Sigmoid colon (tissue), 7 donors: ENCODE measurements at places on chromosomes 2 and 18.

DNA sequence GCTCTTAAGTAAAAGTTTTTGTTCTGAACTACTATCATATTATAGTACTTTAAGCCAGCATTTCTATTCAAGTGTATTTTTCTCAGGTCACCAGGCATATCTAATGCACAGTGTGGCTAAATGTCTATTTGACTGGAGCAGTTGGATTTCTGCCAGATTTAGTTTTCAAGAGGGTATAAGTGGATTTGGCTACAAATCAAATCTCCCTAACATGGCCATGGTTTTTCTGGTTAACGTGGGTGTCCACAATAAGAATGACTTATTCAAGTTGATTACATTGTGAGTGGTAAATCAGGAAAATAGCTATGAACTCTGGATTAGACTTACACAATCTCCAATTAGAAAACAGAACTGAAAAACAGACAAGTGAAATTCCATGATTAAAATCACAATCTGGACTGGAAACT is 5.7 kb upstream of the CHN1 start:
- DNase-seq = no peak

DNA sequence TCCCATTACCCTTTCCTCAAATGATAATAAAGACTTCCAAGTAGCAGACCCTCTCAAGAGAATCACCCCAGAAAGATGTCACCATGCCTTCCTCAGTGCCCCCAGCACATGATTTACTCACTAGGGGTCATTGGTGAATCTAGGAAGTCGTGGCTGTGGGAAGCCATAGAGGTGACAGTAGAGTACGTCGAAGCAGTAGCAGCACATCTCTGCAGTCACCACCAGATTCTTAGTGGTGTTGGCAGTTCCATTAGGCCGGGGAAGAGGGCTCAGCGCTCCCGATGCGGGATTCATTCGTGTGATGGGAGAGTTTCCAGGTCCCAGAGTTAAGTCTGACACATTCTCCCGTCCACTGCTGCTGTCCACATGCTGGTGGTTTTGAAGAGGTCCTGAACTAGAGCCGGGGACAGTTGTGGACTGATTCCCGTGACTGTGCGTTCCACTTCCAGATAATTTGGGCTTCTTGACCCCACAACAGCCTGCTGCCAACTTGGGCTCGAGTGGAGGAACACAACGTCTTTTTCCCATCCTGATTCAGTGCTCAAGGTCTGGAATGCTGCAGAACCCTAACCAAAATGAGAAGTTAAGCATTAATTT is 12.0 kb downstream of the AMMECR1L start:
- no peak for DNase-seq

GRCh38 chr2:196220671-196221070 is 49.3 kb upstream of the STK17B start:
- DNase-seq = no peak

GRCh38 chr2:64762301-64762997 is 108.7 kb upstream of the SERTAD2 start:
- DNase-seq = no peak

DNA sequence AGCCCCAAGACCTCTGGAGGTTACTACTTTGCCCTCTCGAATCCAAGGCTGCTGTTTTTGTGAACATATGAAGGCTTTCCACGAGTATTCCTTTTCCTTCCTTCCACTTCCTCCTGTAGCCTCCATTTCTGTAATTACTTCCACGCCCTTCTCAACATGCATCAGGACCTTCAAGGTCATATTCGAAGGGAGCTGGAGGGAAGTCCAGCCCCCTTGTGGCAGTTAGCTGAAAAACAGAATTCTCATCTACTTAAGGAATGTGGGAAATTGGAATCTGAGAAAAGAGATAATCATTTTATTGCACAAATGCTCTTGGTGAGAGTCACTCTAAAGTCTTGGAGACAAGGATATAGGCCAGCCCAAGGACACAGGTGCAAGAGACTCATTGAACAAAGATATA is 1000.2 kb downstream of the TDRD15 start:
- DNase-seq = no peak

- no peak for DNase-seq
Observed at GRCh38 chr2:181356526-181357130, 100.6 kb upstream of the ITGA4 start.

GRCh38 chr2:206255003-206255402 is 19.5 kb upstream of the ZDBF2 start:
- no peak for DNase-seq

DNA sequence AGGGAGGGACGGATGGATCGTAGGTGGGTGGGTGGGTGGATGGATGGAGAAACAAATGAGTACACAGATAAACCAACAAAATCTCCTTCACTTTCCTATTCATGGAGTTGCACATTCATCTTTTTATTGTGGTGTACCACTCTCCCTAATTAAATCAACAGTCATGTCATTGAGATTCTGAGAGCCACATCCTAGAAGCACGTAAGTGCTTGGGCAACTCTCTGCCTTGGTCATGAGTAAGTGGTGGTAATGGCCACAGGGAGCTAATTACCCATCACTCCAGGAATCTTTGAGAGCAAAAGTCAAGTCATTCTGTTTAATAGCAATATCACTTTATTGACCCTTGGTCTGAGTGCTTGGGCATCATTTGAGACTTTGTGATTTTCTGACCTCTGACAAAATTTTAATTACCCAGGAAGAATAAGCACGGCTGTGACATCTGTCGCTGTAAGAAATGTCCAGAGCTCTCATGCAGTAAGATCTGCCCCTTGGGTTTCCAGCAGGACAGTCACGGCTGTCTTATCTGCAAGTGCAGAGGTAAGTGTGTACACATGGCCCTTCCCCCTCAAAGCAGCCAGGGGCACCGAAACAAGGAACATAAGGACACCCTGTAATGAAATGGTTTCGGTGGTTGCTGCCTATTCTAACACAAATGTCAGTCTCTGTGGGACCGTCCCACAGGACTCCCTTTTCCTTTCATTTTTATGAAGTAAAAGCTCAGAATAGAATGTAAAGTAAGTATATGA is 85.9 kb downstream of the FEZ2 start:
- DNase-seq = no peak
